ENCODE measurements at places on chromosomes 1 and 21.

- no peak for DNase-seq
Observed at GRCh38 chr1:180239145-180240096, 9.4 kb downstream of the LHX4 start.

DNA sequence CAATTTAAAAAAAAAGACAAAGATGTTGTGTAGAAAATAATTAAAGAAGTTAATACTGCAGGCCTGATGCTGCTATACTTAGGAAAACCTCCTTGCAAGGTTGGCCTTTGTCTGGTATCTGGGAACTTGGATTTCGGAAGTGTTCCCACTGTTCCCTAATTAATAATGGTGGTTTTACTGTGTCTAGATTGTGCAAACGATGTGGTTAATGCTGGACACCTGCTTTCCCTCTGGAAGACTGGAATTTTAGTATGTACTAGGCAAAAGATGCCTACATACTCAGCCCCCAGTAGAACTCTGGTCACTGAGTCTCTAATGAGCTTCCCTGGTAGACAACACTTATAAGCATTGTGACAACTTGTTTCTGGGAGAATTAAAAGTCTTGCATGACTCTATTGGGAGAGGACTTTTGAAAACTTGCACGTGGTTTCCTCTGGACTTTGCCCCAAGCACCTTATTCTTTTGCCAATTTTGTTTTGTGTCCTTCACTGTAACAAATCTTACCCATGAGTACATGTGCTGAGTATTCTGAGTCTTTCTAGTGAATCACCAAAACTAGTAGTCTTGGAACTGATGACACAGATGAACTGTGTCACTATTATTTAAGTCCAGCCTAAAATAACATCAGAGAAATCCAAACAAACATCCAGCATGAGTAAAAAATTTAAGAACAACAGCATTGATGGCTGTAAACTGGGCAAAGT lies 40.4 kb downstream of the LIN9 start:
- DNase-seq = peak; percentile 13

DNA sequence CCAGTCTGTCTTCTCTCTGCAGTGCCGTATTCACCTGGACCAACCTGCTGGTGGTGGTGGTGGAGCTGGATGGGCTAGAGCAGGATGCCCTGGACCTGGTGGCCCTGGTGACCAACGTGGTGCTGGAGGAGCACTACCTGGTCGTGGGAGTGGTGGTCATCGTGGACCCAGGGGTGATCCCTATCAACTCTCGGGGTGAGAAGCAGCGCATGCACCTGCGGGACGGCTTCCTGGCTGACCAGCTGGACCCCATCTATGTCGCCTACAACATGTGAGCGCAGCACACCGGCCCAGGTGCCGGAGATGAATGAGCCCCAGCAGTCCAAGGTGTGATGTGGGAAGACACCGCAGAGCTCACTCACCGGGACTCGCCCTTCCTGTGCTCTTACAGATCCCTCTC lies 37.5 kb downstream of the S100B start:
- DNase-seq = no peak

- no peak for DNase-seq
Observed at GRCh38 chr1:1286313-1287261, 6.4 kb downstream of the SCNN1D start.

GRCh38 chr1:230327892-230328284 lies 98.2 kb downstream of the PGBD5 start:
- no peak for DNase-seq

- DNase-seq = no peak
Observed at GRCh38 chr1:51956528-51957509, 33.7 kb downstream of the RAB3B start.

DNA sequence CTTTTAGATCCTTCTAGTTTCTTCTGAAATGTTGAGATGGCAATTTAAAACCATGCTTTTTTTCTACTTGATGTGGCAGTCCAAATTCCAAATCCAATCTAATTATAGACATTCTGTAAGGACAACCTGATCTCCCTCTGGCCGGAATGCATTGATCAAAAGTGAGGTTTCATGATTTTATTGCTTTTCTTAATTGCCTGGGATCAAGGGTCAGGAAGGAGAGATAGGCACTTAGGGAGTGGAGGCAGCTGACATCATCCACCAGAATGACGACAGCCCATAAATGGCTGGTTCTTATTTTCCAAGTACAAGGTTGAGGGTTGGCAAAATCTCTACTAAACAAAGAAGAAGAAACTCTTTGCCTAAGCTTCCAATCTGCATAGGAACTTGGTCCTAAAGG lies 46.4 kb upstream of the SCCPDH start:
- no peak for DNase-seq

- DNase-seq = no peak
Observed at GRCh38 chr1:60025552-60025951, 48.0 kb downstream of the C1orf87 start.

- DNase-seq = no peak
Observed at GRCh38 chr1:215704089-215704860, 137.2 kb downstream of the KCTD3 start.
